Naive B cell (primary cell): ENCODE measurements at places on chromosomes 4 and X. TPM values are rescaled to one million over a fixed set of nuclear protein-coding genes. Genes with fewer than 3 reads are reported as not detected.

Gene DUSP9
- polyA plus RNA-seq, result not detected

GRCh38 chrX:74450803-74451449 is 29.6 kb downstream of the SLC16A2 start:
- DNase-seq, result no peak

GRCh38 chr4:73864961-73865360 is 4.2 kb upstream of the CXCL1 start:
- DNase-seq, result no peak

- no peak for DNase-seq
Measured at GRCh38 chr4:152220201-152220666, 315.7 kb downstream of the FBXW7 start.

- no peak for DNase-seq
Measured at GRCh38 chr4:159463235-159463634, 360.4 kb downstream of the RAPGEF2 start.

- DNase-seq, result no peak
Measured at GRCh38 chr4:81508411-81509185, 36.9 kb upstream of the RASGEF1B start.

Gene BEND4
- polyA plus RNA-seq, result 8.3 TPM

Gene SSX4
- not detected for polyA plus RNA-seq

DNA sequence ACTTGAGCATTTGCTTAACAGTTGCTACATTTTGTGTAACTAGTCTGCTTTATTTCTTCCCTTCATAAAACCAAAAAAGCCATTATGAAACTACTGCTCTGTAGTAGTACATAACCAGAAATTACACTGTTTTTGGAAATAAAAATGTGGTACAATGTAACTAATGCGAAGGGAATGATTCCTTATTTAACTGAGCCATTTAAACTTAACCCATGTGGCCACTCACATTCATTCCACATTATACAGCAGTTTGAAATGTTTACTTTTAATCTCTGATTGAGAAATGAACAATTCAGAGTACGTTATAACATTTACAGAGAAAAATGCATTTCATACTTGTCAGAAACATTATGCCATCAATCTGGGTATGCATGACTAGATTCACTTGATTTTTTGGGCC is 94.2 kb downstream of the NYX start:
- DNase-seq, result no peak

Gene S100G
- polyA plus RNA-seq, result not detected

- no peak for DNase-seq
Measured at GRCh38 chrX:29851857-29852605, 363.3 kb upstream of the MAGEB2 start.

DNA sequence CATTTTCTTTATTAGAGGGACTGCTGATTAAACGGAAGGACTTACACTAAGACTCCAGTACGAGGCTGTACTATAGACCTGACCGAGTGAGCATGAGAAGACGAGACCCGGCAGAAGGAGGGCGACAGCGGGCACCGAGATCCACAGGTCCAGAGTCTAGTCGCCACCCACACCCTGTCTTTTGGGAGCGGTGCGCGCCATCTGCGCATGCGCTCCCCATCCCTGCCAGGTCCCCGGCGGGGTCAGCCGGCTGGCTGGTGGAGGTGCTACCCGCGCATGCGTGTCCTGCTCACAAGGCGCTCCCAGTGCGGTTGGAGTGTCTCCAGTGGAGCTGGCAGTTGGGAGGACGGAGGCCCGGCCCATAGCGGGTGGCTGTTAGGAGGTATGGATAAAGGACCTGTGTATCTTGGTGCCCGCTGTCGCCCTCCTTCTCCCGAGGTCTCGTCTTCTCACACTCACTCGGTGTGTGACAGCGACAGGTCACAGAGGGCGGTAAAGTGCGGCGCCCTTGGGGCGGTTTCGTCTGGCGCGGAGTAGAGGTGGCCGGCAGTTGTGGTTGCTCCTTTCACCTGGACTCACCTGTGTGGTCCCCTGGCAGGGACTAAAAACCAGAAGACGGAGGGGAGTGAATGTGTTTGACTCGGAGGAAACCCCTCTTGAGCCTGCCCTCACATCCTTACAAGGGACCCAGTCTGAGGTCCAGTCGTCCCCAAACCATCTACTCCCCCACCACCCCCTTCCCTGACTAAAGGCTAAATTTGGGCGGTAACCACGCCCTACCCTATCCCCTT is 7.6 kb upstream of the HSD17B10 start:
- peak; percentile 53 for DNase-seq

- no peak for DNase-seq
Measured at GRCh38 chr4:43286137-43286536, 393.6 kb downstream of the GRXCR1 start.
